Activated CD8-positive, alpha-beta memory T cell treated with anti-CD3 and anti-CD28 coated beads for 4 hours (primary cell): ENCODE measurements at places on chromosomes 12 and 14.

DNA sequence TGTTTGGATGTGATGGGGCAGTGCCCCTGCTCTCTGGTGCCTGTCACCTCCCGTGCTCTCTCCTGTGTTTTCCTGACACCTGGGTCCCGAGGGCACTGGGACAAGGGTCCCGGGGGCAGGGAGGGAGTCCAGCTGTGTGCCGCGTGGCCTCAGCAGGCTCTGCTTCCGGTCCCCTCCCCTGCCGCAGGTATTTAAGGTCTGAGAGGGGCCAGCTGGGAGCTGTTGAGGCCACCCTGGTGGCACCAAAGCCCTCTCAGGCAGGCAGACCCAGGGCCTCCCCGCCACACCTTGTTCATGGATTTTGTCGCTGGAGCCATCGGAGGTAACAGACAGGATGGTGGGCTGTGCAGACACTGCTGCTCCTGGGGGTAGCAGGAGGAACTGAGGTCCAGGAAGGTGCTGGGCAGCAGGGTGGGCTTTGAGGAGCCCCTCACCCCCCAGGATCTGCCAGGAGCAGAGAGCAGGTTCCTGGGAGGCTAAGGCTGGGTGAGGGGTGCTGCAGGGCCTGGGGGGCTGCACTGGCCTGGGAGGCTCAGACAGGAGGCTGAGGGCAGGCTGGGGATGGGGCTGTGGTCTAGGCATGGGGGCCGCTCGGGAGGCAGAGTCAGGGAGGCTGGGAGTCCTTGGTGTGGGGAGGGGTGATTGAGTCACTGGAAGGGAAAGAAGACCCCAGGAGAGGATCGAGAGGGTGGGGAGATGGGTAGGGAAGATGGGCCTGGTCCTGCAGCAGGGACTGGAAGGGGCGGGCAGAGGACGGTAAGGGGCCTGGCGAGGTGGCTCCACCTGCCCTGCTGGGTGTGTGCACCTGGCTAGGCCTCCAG lies at the start of gene SLC25A47:
Gene SLC25A47 (plus strand): TSS at position 219 of the 821 bp plus-strand sequence. CDS start 76 bp downstream, at position 295.
- no peak for DNase-seq

- no peak for DNase-seq
Measured at GRCh38 chr12:62166525-62166924, 93.7 kb upstream of the USP15 start.

DNA sequence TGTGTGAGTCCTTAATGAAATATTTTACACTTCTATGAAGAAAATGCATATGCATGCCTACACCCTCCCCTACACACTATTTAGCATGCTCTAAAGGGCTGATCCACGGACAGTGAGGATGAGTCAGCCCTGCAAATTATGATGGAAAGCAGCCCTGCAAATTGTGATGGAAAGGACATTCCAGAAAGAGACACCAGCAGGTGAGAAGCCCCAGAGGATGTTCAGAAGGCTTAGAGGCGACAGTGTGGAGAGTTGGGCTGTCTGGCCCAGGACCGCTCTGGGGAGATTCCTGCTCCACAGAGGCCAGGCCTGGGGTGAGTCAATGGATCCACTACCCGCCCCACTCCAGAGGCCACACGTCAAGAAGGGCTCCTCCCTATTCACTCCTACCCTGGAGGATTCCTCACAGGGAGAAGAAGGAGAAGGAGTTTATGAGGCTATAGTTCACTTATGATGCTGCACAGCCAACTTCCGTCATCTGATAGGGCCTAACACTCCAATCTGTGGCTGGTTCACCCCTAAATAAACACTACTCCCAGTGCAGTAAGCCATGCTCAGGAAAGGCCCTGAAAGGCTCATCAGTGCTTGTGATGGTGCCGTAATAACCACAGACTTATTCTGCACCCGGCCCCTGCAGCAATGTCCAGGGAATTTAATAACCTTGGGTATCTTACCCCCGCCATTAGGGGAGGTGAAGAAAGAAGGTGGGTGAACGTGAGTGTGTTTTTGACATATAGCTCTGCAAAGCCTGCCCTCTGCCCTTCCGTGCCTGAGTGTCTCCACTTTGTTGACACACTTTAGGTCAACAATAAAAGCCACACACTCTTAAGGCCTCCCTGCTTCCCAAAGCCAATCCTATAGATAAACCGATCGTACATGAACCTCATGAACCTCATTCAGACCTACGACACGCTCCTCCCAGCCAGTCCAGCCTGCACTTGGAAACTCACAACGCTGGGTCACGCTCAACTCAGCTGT lies 46.4 kb downstream of the CLMN start:
- DNase-seq: no peak

DNA sequence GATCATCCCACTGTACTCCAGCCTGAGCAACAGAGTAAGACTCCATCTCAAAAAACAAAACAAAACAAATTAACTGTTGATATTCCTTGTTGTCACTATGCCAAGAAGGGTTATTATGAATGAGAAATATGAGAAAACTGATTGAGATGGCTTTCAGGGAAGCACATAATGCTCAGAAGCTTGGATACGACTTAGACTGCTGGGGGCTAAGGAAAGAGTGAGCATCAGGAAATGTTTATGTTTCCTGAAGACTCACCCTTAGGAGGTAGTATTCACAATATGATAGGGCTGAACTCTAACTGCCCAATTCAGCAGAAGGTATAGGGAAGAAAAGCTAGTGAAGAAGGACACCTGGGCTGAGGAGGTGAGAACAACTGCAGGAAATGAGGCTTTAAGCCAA lies 6.3 kb downstream of the STYK1 start:
- no peak for DNase-seq

DNA sequence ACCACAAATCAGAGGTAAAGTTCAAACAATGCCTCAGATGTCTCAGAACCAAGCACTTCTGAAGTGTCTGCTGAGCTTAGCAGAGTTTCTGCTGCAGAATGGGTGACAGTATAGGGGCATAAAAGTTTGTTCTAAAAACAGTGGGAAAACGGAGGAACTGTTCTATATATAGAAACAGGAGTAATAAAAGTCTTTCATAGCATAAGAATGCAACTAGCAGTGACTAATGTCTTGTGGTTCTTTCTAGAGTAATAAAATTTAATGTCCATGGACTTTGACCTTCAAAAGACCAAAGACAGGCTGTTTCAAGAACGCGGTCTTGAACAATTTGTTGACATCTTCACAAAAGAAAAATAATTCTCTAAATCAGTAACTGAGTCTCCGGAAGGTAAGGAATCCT lies 107.5 kb upstream of the FAR2 start:
- no peak for DNase-seq

DNA sequence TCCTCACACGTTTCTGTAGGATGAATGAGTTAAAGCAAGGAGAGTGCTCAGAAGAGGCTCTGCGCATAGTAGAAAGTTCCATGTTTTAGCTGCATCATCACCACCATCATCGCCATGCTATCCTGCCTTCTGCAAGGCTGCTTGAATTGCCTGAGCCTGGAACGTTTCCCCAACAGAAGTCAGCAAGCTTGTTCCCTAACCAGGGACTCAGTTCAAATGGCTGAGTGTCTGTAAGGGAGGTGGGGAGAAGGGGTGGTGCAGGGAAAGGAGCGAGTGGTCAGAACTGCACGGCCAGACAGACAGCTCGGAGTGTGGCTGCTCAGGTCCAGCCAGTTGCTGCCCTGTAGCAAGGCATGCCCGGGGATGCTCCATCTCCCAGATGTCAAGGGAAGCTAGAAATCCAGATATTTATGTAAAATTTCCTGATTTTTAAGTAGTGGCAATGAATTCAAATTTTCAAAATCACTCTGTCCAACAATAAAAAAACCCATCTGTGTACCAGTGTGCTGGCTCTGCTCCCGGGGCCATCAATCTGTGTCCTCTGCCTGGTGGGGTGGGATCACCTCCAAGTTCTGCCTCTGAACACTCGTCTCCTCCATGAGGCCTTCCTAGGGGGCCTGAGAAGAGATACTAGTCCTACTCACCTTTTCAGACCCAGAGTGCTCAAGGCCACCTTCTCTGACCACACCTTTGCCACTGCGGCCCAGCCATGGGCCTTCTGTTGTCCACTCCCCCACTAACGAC lies 162.7 kb downstream of the FOXN3 start:
- no peak for DNase-seq

DNA sequence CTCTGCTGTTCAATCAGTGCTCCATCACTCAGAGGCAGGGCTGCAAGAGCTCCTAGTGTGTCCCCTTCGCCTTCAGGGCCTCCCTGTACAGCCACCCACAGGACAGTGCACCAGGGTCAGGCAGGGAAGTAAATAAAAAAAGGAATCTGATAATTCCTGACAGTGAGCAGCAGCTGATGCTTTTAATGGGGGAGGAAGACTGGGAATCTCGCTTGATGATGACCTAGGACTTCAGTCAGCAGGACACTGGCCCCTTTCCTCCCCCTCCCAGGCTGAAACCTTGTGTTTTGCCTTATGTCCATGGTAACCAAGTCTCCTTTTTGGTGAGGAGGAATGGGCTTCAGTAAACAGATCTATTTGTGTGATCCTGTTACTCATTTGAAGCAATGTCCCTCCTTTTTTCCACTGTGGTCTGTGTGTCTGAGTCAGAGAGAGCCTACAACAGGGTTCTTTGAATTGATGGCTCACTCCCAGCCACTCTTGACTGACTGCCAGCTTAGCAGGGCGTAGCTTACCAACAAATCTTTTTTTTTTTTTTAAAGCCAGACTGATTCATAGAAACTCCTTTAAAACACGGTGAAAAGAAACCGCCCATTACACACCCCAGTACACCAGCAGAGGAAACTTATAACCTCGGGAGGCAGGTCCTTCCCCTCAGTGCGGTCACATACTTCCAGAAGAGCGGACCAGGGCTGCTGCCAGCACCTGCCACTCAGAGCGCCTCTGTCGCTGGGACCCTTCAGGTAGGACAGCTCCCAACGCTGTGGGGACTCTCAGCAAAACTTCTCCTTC lies at the start of gene EMP1:
Gene EMP1 (plus strand): TSS at position 597 of the 792 bp plus-strand sequence. CDS start 14,785 bp downstream, outside the sequence.
- DNase-seq: peak; percentile 43

- DNase-seq: no peak
Measured at GRCh38 chr14:90546767-90547166, 149.9 kb downstream of the CALM1 start.

DNA sequence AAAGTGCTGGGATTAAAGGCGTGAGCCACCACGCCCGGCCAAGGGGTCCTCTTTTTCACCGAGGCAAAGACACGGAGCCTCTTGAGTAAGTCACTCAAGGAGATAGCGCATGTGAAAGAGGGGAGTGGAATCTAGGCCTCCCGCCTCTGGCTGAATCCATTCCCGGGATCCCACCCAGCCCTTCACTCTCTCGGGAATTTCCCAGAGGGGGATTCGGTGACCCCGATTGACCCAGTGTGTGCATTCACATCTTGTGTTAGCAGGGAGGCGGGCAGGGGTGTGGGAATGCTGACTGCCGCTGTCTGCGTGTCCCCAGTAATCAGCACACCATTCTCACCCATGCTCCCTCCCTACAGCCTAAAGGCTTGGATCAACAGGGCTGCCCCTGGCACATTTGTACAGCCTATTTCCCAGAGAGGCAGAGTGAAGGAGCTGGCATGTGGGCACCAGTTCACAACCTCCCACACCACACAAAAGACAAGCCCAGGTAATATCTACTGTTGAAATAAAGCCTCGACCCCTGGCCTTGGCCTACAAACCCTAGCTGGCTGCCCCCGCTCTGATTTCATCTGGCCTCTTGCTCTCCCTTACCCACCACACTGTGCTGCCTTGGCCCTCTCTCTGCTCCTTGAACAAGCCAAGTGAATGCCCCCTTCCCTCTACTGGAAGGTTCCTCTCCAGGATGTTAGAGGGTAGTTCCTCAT lies 1.3 kb upstream of the LTBP2 start:
- DNase-seq: no peak
